ENCODE measurements at places on chromosomes 16 and 17.

GRCh38 chr17:50021681-50022370, 26.8 kb upstream of the DLX3 start:
- no peak for DNase-seq

- no peak for DNase-seq
These were observed 7.3 kb downstream of the TEX2 start for GRCh38 chr17:64255764-64256163.

DNA sequence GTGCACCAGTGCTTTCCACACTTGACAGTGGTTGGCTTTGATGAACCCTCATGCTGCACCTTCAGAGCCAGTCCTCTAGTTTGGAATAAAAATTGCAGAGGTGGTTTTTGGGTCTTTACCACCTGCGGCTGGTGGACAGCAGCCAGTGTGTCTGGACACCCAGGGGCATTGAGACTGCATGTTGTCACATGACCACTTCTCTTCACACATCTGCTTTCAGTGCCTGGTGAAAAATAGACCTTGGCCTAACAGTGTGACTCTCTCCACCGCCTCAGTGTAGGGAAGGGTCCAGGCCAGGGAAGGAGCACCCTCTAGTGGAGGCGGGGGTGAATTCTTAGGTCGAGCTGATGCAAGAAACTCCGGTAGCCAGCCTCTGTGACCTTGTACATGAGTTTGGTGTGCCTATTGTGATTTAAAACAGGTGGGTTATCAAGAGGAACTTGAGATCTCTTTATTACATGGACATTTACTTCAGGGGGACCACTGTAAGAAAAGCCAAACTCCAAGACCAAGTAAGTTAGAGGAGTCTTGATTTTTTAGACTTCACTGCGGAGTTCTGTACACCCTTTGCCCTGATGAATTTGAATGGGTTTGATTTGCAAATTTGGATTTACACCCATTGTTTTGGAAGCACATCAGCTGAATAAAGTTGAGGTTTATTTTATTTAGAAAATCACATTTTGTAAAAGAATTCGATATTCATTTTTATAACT, 17.9 kb downstream of the GOSR2 start:
- DNase-seq: peak; percentile 80

DNA sequence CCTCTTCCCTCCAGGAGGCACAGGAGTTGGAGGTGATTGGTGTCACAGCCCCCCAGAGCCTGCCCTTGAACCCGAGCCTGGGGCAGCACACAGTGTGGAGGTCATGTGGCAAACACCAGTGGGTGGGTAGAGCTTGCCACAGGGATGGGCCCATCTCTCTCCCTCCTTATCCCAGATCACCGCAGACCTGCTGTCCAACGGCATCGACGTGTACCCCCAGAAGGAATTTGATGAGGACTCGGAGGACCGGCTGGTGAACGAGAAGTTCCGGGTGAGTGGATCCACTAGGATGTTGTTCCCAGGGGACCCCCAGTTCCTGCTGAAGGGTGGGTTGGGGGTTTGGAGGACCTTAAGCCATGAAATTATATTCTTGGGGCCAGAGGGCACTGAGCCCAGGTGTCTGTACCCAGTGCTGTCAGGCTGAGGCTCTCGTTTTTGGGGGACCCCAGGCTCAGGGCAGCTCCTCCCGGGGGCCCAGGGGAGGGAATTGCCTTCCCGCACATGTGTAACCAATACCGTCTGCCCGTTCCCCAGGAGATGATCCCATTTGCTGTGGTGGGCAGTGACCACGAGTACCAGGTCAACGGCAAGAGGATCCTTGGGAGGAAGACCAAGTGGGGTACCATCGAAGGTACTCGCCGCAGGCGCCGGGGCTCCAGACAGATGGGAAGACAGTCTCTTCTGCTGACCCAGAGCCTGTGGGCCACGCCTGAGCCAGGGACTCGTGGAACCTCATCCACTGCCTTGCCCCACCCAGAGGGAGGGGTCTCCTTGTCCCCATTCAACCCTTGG, 351.9 kb downstream of the SEC14L1 start:
- DNase-seq: no peak

- no peak for DNase-seq
These were observed 9.5 kb downstream of the NOB1 start for GRCh38 chr16:69745232-69745612.

DNA sequence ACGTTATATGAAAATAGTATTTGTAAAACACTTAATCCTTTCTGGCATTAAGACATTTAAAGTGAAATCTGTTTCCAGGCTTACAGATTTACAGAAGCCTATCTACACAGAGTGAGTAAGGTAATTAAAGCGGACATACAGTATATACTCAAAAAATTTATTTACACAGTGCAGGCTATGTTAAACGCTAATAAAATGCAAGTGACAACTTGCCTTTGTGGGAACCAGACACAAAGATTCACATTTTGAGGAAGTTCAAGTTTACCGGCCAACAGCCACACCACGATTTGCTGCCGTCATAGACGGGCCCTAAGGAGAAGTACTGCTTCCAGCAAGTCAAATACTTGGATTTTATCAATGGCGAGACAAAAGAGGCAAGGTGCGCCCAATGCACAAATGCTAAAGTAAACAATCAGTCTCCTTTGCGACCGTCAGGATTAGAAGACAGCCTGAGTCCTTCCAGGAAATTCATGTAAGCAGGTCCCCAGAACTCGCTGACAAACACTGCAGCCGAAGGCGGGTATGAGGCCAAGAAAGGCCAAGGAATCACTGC, 801 bp downstream of the VPS35 start:
- DNase-seq: no peak

DNA sequence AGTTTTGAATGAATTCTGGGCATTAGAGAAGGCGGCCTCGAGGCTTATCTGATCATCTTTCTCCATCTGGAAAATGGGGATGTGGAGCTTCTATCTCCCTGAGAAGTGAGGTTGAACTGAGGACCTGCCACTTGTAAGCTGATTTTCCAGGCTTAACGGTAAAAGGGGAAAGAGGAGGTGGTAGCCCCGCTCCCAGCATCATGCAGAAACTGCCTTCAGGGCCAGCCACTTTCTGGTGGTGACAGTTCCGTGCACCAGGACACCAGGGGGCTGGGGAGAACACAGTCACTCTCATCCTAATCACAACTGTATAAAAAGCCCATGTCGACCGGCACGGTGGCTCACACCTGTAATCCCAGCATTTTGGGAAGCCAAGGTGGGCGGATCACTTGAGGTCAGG, 20.9 kb upstream of the CPSF4L start:
- no peak for DNase-seq

DNA sequence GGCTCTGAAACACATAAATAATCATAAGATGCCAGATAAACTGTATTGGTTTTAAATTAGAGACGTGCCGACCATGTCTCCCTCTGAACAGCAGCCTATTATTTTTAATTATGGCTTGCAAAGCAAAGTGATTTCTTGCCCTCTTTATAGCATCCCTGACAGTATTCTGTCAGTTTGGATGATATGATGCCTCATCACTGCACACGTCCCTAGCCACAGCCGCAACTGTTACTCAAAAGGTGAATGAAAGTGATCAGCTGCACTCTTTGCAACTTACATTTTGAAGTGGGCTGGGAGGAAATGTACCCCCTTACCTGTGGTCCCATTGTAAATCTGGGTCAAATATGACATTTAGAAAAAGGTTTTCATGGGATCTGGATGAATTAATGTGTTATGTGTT, 389.9 kb downstream of the MAF start:
- no peak for DNase-seq

DNA sequence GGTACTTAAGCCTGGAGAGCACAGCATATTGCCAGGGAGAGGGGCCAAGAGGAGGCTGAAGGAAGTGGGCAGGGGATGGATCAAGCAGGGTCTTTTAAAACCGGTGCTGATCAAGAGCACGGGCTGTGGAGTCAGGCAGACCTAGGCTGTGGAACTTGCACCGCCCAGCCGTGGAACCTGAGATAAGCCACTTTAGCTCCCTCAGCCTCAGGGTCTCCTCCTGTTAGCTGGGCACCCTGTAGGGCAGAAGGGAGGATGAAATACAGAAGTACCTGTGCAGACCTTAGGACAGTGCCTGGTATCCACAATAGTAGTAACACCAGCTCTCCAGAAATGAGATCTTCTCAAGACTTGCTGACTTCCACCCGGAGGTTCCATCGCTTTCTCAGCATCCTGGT, 9.3 kb downstream of the ODAD4 start:
- DNase-seq: no peak

- no peak for DNase-seq
These were observed 11.6 kb upstream of the CBX4 start for GRCh38 chr17:79850571-79851460.

- DNase-seq: no peak
These were observed 163.4 kb downstream of the ZFHX3 start for GRCh38 chr16:72884573-72884972.

- peak; percentile 2 for DNase-seq
These were observed 72.2 kb downstream of the METRNL start for GRCh38 chr17:83151442-83152226.

GRCh38 chr17:58232707-58233156, 5.7 kb upstream of the LPO start:
- DNase-seq: peak; percentile 41

- DNase-seq: peak; percentile 14
These were observed 55.0 kb upstream of the METRNL start for GRCh38 chr17:83024218-83024971.

DNA sequence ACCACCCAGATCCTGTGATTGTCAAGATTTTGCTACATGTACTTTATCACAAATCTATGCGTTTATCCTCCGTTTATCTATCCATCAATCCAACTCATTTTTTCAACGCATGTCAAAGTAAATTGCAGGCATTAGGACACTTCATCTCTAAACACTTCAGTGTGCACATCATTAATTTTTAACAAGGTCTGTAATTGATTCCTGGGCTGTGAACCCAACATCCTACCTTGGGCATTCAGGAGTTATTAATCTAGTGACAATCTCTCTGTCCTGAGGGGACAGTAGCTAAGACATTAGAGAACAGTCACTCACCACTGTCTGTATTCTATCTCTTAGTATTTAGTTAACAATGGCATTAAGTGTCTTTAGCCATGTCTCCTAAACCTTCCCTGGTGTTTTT, 264.7 kb downstream of the SOX9 start:
- DNase-seq: no peak

DNA sequence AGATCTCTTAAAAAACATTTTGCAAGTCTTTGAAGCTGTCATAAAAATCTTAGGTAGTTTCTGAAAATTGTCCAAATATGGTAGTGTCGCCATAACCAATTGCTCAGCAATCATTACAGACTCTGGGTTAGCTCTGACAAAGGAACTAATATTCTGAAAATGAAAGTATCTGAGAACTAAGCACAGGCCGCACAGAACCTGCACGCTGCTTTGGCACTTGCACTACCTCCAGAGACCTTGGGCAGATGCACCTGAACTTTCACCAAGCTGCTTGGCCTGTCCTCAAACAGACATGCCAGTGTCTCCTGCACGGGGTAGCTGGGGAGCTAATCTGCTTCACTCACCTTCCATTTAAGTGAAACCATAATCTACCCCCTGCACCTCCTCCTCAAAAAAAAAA, 317.0 kb downstream of the MAF start:
- peak; percentile 42 for DNase-seq

DNA sequence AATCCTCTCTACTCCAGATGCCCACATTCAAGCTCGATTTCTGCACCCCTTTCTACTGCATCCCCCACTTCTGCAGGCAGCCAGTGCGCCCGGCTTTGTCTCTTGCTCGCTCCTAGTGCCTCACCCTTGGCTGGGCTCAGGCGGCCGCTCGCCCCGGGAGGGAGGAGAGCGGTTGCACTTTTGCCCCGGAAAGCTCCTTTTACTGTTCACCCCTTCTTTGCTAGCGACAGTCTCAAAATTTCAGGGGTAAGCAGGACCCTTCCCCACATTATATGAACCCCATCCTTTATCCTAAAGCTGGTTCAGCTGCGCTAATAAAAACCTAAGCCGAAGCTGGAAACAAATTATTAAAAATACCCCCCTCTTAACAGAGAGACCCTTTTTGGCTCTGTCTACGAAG, 1.0 kb downstream of the HOXB5 start:
- DNase-seq: no peak

DNA sequence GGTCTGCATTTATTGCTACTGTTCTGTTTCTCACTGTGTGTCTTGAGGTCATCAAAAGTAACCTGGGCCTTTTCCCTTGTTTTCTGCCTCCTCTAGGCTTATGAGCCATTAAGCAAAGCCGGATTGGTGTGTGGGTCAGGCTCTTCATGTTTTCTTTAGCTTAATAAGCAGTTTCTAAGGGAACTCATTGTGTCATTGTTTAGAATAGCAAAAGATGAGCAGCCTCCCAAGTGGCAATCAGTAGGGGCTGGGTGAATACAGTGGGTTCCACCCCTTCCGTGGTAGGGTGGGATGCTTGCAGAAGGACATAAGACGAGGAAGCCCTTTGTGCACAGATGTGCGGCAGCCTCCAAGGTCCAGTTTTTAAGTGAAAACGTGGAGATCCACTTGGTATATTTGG, 34.5 kb downstream of the ABCC1 start:
- no peak for DNase-seq

- no peak for DNase-seq
These were observed 9.6 kb downstream of the CDC42EP4 start for GRCh38 chr17:73302189-73302588.

- no peak for DNase-seq
These were observed 337.4 kb upstream of the HSBP1 start for GRCh38 chr16:83470416-83470815.

DNA sequence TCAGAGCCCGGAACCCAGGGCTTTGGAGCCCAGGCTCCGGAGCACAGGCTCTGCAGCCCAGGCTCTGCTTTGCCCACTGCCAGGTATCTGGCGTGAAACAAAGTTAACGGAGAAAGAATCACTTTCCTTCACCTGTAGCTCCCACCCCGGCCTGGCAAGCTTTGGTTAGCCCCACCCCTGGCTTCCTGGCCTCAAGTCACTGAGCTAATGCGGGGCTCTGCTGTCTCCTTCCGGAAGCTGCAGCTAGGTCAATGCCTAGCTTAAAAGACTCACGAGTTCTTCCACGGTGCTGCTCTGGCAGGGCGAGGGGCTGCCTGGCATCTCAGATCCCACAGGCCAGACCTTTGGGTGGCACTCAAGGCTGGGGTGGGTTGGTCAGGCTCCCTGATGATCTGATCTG, 21.1 kb upstream of the SPPL2C start:
- DNase-seq: no peak

- no peak for DNase-seq
These were observed 12.6 kb downstream of the C1QTNF1 start for GRCh38 chr17:79036596-79036995.

- no peak for DNase-seq
These were observed 382 bp downstream of the PITPNA start for GRCh38 chr17:1562176-1562643.

DNA sequence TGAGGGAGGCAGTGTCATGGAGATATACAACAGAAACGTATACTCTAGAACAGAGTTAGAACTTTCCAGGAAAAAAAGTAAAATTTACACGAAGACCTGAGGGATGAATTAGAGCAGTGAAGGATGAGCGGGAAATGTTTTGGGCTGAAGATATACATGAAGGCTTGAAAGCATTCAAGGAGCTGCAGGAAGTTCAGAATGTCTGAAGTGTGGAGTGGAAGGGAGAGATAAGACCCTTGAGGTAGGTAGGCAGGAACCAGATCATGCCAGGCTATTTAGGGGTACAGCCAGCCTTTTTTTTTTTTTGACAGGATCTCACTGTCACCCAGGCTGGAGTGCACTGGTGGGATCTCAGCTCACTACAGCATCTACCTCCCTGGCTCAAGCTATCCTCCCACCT, 3.2 kb upstream of the NLK start:
- no peak for DNase-seq

- DNase-seq: no peak
These were observed 29.0 kb downstream of the PGS1 start for GRCh38 chr17:78407387-78408000.

All from activated T-cell treated with anti-CD3 and anti-CD28 coated beads, Interleukin-2, amount 50 U/mL, for 48 hours (primary cell).